CD8-positive, alpha-beta T cell (primary cell): ENCODE measurements at places on chromosomes 3 and 15.

DNA sequence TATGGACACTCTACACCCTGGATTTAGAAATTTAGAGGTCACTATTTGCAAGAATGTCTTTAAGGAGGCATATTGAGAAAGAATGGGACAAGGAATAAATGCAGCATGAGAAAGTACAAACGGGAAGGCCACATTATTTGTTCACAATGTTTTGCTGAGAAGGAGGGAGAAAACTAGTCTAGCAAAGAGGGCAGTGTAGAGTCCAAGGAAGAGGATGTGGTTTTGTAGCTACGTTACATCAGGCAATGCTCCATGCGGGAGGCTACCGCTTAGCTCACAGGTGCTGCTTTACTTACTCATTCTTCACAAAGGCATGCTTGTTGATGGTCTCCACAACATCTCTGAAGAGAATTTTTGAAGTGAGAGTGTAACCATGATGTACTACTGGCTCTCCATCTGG, 191.1 kb downstream of the PLCH1 start:
- DNase-seq, result no peak

- DNase-seq, result no peak
These were observed 9.7 kb downstream of the ATP8B4 start for GRCh38 chr15:50109076-50109987.

DNA sequence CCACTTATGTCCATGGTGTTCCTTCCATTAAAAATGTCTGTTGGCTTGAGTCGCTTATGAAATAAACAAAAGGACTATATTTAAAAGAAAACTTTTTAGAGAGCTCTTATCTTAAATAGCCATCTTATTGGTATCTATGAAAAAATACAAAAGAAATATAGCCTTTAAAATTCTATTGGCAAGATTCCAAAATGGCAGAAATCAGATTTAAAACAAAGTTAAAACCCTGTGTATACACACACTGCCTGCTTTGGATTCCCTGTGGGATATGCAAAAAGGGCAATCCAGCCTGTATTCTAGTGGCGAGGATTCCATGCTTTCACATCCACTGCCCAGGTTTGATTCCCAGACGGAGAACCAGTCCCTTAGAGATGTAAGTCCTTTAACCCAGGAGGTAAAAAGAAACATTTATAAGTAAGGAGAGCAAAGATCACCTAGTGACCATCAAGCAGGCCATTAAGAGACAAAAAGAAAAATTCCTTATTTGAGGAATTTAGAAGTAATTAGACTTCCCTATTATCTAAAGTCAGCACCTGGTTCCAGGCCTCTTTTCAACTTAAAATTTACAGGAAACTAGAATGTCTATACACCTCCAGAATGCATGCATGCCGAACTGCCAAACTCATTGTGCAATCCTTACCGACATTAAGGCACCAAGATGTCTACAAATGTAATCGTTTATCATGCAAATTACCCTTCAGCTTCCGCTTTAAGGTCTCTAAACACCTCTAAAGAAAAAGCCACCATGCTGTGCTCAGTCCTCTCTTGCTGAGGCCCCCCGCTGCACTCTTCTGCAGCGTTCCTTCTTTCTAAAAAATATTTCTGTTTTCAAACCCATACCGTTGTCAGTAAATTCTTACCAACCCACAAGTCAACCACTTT, 69.6 kb upstream of the STRIT1 start:
- no peak for DNase-seq

- no peak for DNase-seq
These were observed 38.4 kb upstream of the UBE2E2 start for GRCh38 chr3:23164746-23165145.

DNA sequence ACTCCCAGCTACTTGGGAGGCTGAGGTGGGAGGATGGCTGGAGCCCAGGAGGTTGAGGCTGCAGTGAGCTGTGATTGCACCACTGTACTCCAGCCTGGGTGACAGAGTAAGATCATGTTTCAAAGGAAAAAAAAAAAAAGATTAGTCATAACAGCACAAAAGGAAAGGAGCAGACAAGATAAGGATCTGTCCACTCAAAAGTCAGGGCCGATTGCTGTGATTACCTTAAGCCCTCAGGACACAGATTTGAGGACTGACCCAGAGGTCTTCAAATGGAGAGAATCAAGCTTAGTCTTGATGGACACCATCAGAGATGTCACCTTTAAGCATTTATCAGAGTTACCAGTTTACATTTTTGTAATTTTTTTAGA, 23.9 kb upstream of the HEG1 start:
- DNase-seq, result no peak

DNA sequence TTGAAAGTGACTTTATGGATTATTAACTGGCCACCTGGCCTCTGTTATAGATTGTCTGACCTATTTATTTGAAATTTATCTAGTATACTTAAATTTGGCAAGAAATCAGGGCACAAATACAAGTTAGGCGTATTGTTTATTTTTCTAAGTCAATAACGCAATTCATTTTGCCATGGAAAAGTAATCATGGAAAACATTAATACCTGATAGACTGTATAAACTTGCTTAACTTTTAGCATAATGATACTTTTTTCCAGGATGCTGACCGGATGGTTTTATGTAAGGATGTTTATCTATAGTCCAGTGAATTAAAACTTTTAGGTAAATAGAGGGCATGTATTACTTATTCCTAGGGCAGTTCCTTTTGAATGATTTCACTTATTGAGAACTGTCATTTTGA, 20.2 kb downstream of the FNDC3B start:
- DNase-seq, result no peak

GRCh38 chr3:153927107-153927506, 194.1 kb upstream of the ARHGEF26 start:
- no peak for DNase-seq

DNA sequence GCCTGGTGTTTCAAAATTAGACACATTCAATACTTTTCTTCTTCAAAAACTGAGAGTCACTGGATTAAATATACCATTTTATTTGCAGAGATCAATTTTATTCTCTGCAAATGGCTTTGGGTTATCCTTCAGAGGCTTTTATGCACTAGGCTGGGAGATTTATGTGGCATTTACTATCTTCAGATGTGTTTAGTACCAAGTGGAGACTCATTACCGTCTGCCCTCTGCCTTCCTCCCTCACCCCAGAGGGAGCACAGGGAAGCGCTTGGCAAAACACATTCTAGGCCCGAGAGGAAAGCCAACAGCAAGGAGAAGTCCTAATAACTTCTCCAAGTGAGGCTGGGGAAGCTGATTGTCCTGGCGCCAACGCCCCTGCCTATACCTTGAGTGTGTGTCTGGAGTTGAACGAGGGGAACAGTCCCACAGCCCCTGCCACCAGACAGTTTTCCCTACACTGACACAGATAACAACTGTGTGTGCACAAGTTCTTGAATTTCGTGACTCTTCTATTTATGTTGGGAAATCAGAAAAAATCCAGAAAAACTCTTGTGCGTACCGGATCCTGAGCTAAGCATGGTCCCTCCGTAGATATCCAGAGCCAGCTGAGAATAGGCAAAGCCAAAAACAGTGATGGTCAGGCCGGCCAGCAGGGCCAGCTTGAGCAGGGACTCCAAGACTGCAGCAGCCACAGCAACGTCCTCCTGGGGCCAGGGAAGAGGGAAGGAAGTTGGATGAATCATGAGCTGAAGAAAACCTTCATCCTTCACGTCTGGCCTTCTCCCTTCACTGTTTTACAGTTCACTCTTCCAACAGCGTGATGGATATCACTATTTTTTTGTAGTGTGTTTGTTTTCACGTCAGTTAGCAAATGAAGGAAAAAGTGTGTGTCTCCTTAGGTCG, 26.6 kb downstream of the RFT1 start:
- DNase-seq, result no peak
